ENCODE measurements at places on chromosomes 7 and 10.

DNA sequence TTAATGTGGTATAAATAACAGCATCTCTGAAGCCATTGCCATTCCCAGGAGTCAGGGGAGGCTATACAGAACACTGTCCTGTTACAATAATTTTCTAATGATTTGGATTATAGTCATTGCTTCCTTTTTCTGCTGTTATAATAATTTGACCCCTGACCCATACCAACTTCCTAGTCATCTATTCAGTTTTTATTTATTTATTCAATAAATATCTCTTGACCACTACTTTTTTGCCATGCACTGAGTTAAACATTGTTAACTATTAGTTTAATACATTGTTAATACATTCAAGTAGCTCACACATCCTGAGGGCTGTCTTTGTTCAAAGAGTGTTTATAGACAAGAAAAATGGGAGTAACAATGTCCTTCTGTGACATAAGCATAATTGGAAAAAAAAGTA, 235.5 kb upstream of the MEOX2 start:
- no peak for DNase-seq

GRCh38 chr10:11573497-11573896, 38.0 kb downstream of the USP6NL start:
- DNase-seq = no peak

DNA sequence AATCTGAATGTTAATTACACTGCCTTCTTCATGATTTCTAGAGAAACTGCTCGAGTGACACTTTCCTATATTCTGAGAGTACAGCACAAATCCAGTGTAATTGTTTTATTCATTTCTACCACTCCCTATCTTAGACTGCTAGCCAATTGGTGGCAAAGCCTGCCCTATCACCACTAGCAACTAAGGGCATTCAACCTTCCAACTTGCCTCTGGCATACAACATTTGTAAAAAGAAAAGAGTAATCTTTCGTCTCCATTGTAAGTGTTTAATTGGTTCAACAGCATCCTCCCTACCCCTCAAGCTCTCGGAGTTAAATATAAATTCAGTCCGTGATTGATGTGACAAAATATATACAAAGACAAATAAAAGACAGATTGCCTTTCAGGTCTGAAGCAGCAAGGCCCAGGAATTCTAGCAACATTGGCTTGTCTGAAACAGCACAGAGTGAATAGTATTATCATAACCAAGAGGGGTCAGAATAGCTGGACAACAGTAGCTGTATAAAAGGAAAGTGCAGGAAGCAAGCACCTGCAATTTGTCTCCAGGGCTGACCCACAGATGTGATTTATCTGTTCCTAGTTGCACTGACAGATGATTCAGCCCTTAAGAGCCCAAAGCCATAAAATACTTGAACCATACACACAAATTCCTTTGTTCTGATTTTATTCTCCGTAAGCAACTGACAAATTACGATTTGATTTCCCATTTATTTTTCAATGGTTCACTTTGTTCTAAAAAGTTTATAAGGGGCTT, 47.6 kb upstream of the ANKRD1 start:
- no peak for DNase-seq

- DNase-seq = no peak
Observed at GRCh38 chr7:70533614-70534013, 598.3 kb upstream of the GALNT17 start.

GRCh38 chr10:84261236-84261915, 16.5 kb downstream of the RGR start:
- DNase-seq = no peak

DNA sequence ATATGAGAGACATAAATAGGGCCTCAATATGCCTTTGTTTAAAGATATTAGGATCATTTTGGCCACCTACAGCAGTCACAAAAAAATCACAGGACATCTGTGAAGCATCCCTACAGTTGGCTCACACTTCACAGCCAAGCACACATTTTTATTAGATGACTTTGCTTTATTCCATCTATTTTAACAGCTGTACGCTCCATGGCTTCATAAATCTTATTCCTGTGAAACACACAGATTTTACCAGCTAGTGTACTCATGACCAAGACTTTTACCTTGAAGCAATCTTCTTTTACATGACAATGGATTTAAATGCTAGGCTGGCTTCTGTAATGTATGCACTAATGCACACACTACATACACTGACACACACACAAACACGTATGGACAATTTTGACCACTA, 254.8 kb upstream of the PITRM1 start:
- DNase-seq = no peak

DNA sequence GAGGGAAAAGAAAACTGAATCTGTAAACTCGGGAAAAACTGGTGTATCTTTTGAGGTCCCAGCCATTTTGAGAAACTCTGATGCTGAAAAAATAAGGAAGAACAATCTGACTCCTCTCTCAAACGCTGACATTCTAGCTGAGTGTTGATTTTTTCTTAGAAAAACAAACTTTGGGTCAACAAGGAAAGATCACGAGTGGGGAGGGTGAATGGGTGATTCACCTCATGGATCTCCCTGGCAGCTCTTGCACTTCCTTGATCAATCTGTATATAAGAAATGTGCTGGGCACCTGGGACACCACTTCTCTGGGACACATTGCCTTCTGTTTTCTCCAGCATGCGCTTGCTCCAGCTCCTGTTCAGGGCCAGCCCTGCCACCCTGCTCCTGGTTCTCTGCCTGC, at the start of gene PIP:
PIP (plus strand) TSS at position 297 of the 400 bp plus-strand sequence; CDS start at position 337, 40 bp downstream.
- DNase-seq = no peak

- peak; percentile 55 for DNase-seq
Observed at GRCh38 chr7:29408841-29409243, 154.8 kb upstream of the PRR15 start.

DNA sequence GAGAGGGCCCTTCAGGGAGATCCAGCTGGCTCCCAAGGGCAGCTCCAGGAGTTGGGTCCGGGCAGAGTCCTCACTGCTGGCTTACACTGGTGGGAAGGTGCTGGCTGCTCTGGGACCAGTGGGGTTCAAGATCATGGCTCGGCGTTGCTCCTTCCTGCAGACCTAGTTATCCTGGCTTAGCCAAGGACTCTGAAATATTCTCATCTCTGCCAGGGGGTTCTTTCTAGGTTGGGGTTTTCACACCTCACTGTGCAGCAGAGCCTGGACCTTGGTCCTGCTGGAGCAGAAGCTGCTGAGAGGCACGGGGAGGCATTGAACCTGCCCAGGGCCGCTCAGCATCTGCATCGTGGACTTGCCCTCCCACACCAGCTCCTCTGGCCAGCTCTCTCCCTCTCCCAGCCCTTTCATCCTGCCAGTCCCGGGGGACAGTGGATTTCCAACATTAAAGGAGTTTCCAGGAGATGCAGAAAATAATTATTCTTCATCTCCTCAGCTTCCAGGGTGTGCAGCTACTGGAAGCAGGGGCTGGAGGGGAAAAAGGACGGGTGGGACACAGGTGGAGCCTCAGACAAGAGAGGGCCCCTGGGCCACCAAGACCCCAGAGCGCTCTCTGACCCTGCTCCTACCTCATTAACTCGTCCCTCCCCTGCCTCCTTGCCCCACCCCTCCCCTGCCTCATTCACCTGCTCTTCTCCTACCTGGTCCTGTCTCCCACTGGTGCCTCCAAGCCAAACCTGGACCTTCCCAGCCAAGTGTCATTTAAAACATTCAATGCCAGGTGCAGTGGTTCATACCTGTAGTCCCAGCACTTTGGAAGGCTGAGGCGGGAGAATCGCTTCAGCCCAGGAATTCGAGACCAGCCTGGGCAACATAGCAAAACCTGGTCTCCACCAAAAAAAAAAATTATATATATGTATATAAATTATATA, 42.5 kb downstream of the JAKMIP3 start:
- no peak for DNase-seq

- DNase-seq = no peak
Observed at GRCh38 chr10:93718937-93719725, 16.7 kb upstream of the FRA10AC1 start.

DNA sequence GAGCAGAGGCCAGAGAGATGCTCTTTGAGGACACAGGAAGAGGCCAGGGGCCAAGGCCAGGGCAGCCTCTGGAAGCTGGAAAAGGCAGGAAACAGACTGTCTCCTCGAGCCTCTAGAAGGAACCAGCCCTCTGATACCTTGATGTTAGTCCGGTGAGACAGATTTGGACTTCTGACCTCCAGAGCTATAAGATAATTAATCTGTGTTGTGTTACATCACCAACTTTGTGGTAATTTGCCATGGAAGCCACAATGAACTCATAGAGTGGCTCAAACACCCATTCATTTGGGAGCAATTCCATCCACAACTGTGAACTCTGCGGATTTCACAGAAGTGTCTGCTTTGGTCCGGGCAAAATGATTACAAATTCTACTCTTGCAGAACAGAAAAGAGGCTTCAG, 48.7 kb downstream of the OAT start:
- DNase-seq = no peak

GRCh38 chr7:13524076-13524475, 465.4 kb downstream of the ETV1 start:
- DNase-seq = no peak

- no peak for DNase-seq
Observed at GRCh38 chr10:103171278-103171677, 21.8 kb downstream of the NT5C2 start.

DNA sequence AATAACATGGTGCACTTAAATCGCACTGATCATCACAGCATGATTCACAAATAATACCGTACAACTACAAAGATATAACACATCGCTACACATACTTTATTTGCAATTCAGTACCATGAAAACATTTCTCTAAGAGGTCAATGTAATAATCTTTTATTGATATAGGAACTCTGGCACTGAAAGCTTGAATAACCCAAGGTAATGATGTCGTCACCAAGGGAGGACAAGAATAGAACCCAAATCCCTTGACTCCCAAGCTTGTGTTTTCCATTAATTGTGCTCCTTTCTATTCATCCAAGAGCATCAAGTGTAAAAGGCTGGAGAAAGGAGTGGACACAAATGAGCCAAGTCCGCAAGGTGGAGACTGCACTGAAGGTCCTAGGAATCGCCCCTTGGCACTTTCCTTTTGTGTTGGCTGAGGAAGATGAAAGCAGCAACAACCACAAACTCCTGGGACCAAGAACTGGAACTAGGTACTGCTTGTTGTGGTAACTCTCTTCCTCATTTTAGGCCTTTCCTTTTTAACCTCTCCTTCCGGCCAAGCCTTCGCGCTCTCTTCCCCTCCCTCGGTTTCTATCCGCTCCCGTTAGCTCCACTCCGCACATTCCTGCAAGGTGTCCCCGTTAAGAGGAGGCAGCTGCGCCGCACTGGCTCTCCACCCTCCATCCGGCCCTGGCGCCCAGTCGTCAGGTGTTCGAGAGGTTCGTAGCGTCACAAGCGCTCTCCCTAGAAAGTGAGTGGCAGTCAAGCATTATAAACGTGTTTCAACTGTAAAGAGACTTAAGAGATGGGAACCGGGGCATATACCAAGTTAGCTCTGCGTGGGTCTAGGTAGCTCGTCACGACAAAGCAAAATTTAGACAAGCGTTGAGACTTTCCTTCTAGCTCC, 1.0 kb upstream of the CBLL1 start:
- no peak for DNase-seq

DNA sequence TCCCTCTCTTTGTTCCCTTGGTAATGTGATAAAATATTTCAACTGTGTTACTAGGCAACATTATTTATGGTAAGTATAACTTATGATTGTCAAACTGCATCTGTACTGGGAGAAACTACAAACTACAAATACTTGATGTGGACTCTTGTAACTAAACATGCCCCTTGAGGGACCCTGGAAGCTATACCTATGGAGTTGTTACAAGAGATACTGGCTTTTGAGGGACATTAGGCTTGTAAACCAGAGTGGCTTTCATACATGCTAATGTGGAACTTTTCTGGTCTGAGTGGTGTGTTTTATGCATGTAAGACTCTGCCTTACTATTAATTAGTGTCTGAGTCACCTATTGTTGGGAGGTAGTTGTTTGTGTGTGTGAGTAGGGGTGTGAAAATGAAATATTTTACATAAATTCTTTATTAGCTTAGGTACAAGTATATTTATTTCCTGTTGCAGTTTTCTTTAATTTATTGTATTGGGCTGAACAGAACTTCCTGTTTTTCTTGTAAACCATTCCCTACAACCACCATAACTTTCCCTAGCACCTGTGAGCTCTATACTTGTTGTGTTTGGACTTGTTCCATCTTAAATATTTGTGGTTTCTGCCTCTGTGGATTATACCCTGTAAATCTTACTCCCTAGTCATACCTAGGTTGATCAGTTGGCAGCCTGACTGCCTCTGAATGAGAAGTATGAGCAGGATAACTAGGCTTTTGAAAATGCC, 49.8 kb downstream of the STK31 start:
- DNase-seq = no peak

GRCh38 chr7:83878614-83879013, 229.7 kb upstream of the SEMA3E start:
- DNase-seq = no peak

- DNase-seq = no peak
Observed at GRCh38 chr7:90430614-90431460, 27.6 kb downstream of the CLDN12 start.

- DNase-seq = no peak
Observed at GRCh38 chr7:74324531-74325209, 35.5 kb downstream of the CLIP2 start.
